Activated T-cell treated with anti-CD3 and anti-CD28 coated beads, Interleukin-2, amount 50 U/mL, for 48 hours (primary cell): ENCODE measurements at places on chromosomes 12 and 14.

DNA sequence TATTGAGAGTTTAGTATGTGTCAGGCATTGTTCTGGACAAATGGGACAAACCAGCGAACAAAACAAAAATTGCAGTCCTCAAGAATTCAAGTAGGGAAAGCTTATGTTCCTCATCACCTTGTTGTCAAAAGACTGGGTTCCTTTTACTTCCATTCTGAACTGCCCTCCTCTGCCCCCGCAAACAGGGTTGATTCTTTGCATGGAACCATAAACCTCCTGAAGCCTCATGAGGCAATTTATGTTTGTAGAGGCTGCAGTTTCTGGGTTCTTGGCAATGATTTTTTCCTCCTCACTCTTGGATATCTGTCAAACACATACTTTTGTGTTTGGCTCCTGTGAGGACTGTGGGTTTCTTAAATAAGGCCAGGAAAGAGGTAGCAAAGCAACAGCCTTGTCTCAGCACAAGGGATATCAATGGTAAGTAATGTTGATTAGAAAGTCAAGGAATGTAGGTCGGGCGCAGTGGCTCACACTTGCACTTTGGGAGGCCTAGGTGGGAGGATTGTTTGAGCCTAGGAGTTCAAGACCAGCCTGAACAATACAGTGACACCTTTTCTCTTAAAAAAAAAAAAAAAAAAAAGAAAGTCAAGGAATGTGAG lies 13.9 kb downstream of the COPZ1 start:
- DNase-seq: no peak

DNA sequence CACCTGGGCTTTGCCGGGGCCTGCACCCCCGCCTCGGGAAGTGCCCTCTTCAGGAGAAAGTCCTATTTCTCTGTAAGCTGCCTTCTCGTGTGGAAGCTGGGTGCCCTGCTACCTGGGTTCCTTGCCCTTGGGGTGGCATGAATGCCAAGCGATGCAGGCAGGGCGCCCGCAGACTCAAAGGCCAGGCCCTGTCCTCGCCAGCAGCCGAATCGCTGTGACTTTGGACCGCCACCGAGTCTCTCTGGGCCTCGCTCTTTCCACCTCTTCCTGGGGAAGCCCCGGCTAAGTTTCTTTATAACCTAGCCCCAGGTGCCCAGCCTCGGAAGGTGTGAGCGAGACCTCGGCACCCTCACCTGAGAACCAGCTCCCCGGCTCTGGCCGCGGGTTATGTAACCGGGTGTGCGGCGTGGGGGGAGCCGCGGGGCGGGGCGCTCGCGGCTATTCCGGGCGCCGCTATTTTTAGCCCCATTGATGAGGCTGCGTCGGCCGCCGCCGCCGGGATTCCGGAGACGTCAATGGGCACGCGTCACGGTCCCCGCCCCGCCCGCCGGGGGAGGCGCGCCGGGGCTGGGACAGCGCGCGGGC lies 14.6 kb upstream of the NR4A1 start:
- DNase-seq: peak; percentile 76

DNA sequence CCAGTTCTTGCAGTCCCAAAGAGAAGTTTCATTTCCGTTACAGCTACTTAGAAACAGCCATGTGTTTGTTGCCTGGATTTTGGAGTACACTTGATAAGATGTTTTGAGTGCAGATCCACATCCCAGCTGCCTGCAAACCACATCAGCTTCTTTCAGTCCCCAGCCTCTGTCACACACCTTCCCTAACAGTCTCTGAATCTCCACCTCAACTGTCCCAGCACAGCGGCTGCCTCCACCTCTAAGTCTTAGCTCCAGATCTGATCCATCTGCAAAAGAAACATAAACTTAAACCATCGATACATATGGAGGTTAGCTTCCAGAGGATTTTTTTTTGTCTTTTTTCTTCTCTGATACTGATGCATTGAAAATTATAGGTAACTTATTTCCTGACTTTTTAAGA lies 8.4 kb downstream of the CD163 start:
- DNase-seq: no peak

DNA sequence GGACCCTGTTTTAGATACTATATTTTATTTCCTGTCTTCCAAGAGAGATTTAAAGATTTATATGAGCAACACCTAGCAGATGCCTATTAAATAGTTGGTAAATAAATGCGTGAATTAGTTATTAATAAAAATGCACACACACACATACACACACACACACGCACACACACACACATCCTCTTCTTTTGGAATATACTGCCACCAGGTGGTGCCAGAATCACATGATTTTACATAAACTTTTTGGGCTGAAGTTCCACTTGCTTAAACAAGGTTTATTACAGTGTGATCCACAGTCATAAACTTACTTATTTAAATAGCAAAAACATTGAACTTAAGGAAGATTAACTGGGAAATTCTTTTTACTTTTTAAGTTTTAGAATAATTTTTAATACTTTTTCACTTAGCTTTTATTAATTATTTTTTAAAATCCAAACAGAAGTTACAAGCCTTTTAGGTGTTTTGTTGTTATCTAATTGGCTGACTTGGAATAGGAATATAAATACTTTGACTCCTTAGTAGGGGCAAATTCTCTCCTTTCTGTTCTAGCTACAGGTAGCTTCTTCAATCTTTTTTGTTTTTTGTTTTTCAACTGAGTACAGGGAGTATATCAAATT lies 17.5 kb downstream of the RAD51B start:
- DNase-seq: peak; percentile 44

DNA sequence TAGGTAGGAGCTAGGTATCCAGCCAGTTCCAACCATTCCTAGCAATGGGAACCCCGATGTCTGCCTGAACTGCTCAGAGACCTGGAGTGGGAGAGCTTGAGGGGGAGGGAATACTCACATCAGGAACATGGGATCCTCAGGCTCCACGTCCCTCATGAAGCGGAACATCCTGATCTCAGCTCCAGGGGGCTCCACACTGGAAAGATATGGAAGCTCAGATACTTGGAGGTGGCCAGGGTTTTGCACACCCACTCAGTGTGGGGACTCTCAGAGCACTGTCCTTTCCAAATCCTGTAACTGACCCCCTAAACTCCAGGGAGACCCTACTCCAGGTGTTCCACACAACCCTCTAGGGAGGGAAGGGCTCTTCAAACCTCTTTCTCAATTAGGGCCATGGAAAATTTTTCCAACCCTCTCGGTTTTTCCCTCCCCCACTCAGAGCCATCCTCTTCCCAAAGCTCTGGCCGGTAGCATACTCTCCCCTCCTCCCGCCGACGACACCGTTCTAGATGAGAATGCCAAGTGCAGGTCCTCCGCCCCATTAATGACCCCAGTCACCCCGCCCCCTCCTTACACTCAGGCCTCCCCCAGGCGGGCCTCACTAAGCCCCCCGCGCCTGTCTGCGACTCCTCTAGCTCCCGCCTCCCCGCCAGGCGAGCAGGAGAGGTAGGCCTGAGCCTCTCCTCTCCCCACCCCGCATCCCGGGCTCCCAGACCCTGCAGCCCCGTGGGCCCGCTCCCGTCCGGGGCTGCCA lies 597 bp downstream of the MLF2 start:
- no peak for DNase-seq

DNA sequence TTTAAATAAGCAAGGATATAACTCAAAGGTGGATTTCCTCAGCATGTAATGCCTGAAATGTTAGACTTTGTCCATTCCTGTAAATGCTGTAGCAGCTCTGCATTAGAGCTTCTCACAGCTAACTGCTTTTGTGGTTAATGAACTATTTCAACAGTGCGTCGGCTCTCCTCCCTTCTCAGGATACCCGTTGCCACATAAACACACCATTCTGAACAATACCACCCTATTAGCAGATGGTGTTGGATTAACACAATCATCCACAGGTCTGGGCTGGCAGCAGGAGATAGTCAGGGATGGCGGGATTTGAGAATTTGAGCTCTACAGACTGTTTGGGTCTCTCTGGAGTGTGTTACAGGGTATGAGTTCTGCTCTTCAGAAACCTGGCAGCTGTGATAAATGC lies 33.5 kb upstream of the C12orf42 start:
- no peak for DNase-seq

DNA sequence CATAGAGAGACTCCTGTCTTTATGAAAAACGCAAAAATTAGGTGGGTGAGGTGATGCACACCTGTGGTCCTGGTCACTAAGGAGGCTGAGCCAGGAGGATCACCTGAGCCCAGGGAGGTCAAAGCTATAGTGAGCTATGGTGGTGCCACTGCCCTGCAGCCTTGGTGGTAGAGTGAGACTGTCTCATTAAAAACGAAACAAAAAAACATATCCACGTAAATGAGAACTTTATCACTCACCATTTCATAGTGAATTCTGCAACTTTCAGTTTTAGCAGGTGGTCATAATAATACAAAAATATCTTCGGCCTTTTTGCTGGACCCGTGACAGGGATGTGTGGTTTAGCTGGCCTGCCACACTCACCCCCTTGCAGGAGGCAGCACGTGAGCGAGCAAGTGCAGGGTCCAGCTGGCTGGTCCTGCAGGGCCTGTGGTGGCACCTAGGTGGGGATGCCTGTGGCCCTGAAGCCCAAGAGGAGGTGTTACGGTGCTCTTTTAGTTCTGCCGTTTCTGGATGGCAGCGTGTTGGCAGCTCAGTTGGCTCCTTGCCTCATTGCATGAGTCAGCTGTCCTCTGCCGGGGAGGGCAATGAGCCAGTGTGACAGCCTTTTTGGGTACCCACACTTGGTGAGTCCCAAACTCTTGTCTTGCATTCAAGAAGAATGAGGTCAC lies 1330.7 kb upstream of the TMEM132C start:
- DNase-seq: no peak

DNA sequence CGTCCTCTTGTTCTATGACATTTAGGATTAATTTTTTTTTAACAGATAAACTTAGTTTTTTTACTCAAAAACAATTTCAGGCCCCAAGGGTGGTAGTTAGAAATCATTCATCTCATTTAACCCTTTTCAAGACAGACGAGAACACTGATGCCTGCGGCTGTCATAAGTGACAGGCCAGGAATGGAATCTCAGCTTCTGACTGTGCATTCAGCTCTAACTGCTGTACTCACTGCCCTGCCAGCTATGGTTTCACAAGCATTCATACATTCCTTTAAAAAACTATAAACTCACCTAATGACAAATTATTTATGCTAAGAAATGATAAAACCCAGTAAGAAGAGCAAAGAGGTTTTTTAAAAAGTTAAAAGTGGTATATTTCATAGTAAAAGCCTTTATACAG lies 8.8 kb downstream of the DENND5B start:
- no peak for DNase-seq

GRCh38 chr14:72516936-72517700 lies 376.8 kb downstream of the DPF3 start:
- peak; percentile 80 for DNase-seq

DNA sequence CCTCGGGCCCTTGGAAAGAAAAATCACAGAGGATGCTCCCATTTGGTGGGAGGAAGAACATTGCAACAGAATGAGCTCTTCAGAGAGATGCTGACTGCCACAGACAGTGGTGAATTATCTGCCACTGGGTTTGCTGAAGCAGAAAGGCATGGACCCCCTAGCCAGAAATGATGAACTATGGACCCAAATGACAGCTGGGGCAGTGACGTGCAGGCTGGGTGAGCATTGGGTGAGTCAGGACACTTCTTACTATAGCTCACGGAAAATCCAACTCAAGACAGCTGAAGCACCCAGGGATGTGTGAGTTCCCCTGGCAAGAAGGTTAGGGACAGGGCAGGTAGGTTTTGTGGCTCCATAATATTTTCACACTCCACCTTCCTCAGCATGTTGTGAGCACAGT lies 993.2 kb downstream of the BCL11B start:
- no peak for DNase-seq

DNA sequence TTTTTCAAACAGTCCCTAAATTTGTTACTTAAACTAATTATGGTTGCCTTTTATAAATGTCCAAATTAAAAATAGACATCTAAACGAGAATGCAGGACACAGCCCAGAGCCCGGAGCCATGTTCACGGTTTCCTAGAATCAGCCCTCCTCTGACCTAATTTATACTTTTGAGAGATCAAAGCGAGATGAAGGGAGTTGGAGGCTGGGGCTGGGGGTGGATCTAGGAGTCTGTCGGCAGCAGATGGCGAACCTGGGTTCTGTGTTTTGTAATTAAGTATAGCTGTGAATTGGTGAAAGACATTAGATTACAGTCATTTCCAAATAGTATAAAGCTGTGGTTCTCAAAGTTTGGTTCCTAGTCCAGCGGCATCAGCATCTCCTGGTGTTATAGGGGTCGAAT lies 210.1 kb downstream of the SLC41A2 start:
- no peak for DNase-seq

DNA sequence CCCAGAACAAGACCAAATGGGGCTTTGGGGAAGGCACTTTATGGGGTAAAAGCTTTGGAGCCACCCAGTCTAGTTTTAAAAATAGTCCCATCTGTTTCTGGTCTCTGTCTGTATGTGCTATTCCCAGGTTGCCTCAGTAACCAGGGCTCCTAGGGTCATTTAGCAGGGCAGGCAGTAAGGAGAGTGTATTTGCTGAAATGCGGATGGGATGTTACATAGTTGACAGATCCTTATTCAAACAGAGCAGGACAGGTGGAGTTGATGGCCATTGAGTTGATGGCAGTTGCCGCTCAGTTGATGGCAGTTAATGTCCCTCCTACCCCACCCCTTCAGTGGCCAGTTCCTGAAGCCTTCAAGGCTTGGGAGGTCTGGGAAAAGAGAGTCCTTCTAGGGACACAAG lies 4.6 kb downstream of the ZC3H10 start:
- DNase-seq: no peak

- peak; percentile 63 for DNase-seq
Observed at GRCh38 chr12:666766-667308, 3.6 kb upstream of the NINJ2 start.

- no peak for DNase-seq
Observed at GRCh38 chr12:19695244-19696098, 256.2 kb downstream of the AEBP2 start.

- DNase-seq: no peak
Observed at GRCh38 chr12:122942637-122943036, 23.6 kb downstream of the ABCB9 start.

DNA sequence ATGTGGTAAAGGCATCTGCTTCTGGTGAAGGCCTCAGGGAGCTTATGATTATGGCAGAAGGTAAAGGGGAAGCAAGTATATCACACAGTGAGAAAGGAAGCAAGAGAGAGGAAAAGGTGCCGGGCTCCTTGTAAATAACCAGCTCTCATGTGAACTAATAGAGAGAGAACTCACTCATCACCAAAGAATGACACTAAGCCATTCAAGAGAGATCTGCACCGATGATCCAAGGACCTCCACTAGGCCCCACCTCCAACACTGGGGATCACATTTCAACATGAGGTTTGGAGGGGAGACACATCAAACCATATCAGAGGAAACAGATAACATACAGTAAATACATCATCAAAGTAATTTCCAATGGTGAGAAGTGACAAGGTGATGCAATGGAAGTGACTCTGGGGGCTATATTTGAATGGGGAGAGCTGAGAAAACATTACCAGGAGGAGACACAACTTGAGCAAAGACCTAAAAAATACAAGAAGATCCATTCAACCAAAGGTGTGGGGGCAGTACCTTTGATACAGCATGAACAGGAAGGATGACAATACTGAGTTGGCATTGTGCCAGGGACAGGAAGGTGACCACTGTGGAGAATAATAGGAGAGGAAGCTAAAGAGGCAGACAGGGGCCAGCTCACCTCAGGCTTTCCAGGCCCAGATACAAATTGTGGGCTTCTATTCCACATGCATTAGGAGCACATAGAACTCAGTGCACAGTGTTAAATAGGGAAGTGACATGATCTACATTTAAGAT lies 134.4 kb upstream of the GRIP1 start:
- DNase-seq: no peak
